CD8-positive, alpha-beta memory T cell (primary cell): ENCODE measurements at places on chromosomes 4 and X. TPM values are rescaled to one million over a fixed set of nuclear protein-coding genes. Genes with fewer than 3 reads are reported as not detected.

FAM114A1 gene
- total RNA-seq = not detected

ARHGAP6 gene
- total RNA-seq = not detected

TCEAL4 gene
- total RNA-seq = 10.4 TPM

DNA sequence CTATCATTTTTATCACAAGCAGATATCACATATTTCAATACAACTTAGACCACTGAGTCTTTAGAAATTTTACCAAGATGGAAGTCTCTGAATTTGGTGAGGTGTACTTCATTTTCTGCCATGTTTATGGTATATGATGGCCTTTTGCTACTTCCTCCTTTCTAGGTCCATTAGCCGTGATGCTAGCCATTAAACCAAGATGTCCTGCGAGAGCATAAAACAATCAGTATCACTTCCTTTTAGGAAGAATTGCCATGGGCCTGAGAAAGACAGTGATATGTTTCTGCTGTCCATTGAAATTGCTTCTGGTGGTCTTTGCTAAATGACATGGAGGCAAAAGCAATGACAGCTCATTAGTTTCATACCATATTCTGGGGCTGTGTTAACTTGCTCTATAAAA lies 1851.7 kb upstream of the IGFBP7 start:
- no peak for DNase-seq

DNA sequence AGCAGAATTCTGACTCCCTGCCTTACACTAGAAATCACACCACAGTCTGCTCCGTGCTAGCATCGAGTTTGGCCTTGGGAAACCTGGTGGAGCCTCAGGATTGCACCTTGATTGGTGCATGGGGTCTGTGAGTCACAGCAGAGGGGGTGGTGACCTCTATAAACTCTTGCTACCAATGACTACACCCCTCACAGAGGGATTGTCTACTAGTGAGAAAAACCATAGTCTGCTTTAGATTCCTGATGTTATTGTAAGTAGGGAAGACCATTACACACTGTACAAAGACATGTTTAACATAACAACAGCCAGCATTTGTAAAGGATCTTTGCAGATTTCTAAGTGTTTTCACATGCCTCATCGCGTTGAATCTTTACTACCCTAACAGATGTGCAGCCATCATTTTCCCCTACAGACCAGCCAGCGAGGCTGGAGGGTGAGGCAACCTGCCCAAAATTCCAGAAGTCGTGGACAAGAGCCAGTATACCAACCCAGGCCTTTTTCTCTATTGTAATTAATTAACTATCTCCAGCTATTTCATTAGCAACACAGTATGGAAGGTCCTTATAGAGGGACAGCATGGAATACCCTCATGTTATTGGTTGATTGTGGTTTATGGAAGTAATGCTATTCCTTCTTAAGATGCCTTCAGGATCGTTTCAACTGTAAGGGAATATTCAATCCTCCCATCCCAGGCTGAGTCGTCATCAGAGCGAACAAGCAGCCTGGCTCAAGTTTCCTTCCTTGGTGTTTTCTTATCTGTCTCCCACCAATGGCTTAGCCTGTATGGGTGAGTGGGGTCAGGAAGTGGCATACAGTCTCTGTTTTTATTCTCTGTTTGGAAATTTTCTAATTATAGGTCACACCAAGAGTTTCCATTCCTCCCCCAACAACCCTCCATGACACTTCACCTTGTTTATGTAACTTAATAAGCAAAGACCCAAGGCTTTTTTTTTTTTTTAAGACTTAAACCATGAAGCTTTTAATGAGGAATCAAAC lies 55.9 kb upstream of the KDR start:
- no peak for DNase-seq

- no peak for DNase-seq
These were observed 11.7 kb downstream of the OPHN1 start for GRCh38 chrX:68421636-68422035.

DNA sequence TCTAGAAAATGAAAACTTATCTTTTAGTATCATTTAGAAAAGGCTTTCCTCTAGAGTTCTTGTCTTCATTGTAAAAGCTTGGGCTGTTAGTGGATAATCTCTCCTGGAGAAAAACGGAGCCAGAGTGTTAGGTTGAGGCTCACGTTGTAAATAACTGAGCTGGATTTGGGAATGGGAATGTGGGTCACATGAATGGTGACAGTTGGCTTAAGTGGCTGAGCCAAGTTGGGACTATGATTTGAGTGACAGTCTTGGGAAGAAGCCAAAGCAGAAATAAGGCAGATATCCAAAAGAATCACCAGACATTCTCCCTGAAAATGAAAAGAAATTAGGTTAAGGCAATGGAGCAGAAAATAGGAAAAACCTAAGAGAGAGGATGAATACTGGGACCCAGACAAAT lies 33.6 kb upstream of the PDGFC start:
- no peak for DNase-seq

DNA sequence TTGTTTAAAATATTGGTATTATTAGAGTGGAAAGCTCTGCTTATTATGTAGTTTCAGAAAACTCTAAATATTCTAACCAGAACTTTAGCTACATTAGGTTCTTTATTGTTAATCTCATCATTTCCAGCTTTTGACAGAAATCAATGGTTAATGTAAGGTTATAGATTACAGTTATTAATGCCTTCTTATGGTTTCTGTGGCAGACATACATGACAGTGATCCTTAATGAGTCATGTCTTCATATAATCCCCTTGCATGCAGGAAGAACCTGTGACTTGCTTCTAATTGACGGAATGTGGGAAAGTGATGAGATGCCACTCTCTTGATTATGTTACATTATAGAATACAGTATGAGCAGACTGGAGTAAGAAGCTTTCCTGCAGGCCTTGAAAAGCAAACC lies 23.5 kb downstream of the KLHL8 start:
- no peak for DNase-seq

RNF212 gene
- 1.2 TPM for total RNA-seq

- DNase-seq = no peak
These were observed 88.6 kb downstream of the TSPAN7 start for GRCh38 chrX:38649674-38650647.

GRCh38 chrX:129565046-129565650 lies 25.1 kb downstream of the OCRL start:
- DNase-seq = no peak
